Sigmoid colon (tissue), 7 donors: ENCODE measurements at places on chromosomes 4 and X. TPM values are rescaled to one million over a fixed set of nuclear protein-coding genes. Genes with fewer than 3 reads are reported as not detected.
A peak's percentile ranks its signal among the peaks of the same experiment; 100 is the strongest.

- peak; percentile 72 for DNase-seq
Measured at GRCh38 chr4:55397126-55397436, 1.3 kb downstream of the TMEM165 start.

The PRDM8 gene
- total RNA-seq: 14.3 TPM

DNA sequence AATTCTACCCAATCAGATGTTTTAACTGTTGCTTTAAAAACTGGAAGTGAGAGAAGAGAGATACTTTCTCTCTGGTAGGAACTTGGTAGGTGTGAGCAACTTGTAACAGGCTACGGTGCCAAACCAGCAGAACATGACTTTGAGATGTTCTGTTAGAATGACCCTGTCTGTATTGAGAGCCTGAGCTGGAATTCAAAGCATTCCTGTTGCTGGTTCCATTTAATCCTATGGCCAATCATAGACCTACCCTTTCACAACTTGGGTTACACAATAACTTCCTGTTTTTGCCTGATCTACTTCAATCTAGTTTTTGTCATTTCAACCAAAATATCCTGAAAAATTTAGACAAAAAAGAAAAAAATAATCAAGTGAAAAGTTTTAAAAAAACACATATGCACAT is 1.7 kb upstream of the PRRG1 start:
- no peak for DNase-seq

DNA sequence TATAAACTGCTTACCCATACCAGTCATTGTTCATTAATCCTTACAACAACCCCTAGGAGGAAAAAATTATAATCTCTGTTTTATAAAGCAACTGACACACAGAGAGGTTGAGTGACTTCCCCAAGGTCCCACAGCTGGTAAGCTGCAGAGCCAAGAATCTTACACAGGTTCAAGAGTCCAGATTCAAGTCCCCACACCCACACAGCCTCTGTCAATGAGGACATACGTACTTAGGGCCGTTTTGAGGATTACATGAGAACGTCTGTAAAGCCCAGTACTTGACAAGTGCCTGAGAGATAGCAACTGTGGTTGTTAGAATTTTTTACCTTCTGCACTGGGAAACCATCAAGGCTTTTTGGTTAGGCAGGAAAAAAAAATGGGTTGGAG is 556 bp upstream of the SLC25A43 start:
- no peak for DNase-seq

DNA sequence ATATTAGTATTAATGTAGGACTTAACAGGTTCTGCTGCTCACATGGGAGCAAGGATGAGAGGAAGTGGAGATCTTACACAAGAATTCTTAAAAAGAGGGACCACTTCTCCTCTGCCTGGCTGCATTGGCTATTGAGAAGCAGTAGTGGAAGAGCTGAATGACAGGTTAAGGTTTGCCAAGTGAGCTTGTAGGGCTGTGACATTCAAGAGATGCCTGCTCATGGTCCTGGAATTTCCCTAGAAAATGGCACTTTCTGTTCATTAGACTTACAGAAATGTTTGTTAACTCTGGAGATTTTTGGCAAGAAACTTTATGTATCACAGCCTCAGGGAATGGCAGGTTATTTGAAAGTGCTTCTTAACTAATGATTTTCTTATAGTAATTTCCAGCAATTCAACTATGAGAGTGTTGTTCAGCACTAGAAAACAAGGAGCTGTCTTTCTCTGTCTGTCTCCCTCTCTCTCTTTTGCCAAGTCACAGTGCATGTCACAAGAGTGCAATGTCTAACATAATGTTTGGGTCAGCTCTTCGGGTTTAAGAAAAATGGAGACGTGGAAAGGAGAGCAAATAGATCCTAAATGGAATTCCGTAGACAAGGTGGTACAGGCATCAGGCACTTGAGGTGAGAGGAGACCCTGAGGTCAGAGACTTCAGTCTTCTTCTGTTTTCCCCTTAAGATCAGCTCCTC is 8.3 kb upstream of the NAP1L5 start:
- DNase-seq: no peak

The GAGE12C gene
- total RNA-seq: not detected

DNA sequence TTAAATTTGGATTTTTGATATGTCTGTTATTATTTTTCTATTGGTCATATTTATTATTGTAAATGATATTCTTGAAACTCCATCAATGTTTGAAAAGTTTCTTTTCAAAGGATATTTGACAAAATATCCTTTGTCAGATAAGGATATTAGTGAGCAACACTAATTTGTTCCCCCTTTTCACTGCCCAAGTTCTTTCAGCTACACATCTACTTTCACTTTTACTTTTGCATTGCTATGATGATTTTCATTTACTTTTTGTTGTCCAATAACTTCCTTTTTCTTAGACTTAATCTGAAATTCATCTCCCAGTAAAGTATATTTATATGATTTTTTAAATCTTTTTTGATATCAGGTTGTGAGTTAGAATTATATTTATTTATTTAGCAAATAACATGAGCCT is 542.3 kb upstream of the ADGRL3 start:
- no peak for DNase-seq

GRCh38 chrX:9456250-9457074 is 8.4 kb upstream of the TBL1X start:
- no peak for DNase-seq

- DNase-seq: no peak
Measured at GRCh38 chr4:118740869-118741268, 55.7 kb downstream of the METTL14 start.

DNA sequence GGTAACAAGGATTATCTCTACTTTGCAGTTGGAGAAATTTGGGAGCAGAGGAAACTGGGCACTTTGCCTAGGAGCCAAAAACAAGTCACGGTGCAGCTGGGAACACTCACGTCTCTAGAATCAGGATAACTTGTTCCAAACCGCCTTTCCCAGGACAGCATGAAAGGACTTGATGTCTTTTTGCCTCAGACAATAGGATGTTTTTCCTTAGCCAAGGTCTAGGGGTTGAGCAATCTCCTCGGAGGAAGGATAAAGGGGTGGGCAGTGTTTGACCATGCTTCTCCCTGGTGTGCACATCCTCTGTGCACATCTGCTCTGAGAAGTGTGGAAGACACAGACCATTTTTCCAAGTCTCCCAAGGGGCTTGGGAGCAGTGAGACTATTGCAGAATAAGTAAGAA is 1.7 kb upstream of the SPARCL1 start:
- DNase-seq: peak; percentile 95

- no peak for DNase-seq
Measured at GRCh38 chr4:3322059-3322550, 29.3 kb downstream of the RGS12 start.

DNA sequence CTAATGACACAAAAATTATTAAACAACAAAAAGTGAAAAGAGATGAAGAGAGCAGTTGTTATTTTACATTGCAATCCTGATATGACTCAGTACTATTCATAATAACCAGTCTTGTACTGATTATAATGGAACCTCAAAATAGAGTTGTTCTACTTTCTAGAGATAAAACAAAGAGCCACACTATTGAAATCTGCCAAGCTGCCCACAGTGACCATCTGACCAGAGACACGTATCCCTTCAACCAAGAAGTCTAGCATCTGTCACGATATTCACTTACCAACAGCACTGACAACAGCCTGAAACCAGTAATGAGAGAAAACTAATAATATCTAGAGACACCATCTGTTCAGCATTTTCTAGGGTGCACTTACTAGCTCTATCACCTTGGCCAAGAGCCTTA is 466.7 kb downstream of the NKX6-1 start:
- no peak for DNase-seq

The TCEAL2 gene
- total RNA-seq: 31.1 TPM

The HEPH gene
- total RNA-seq: 84.2 TPM

The OCIAD1 gene
- total RNA-seq: 133 TPM

GRCh38 chrX:77415161-77415560 is 32.0 kb upstream of the FGF16 start:
- no peak for DNase-seq

GRCh38 chr4:1024882-1025545 is 13.6 kb downstream of the FGFRL1 start:
- no peak for DNase-seq

The GABRG1 gene
- under 0.01 TPM for total RNA-seq

DNA sequence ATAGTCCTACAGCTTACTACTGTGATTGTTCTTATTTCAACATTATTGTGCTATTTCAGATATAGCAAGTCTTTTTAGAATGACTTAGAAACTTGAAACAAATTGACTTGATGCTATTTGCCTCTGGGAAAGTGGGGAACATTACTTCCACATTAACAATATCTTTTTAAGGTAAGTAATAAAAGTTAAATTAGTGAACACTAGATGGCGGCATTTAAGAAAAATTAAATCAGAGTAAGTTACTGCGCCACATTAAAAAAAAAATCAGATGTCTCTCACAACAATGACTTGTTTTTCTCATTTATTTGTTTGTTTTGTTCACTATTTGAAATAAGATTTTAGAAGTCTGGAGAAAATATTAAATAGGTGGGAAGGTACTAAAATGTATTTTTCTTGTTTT is 1026.9 kb upstream of the SLIT2 start:
- DNase-seq: no peak

DNA sequence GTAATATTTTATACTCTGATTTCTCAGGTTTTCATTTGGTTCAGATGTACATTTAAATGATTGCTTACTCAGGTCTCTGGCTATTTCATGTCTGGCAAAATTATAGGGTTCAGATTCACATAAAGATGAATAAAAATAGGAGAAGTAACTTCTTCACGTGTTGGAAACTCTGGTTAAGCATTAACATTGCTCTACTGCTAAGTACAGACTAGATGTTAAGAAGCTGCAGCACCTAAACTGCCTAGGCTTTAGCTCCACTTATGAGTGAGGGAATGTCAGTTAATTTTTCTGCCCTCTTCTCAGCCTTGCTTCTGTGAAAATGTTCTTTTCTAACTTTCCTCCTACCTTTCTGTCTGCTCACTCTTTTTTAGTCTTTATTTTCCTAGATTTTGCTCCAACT is 361.2 kb downstream of the ARAP2 start:
- no peak for DNase-seq

- DNase-seq: no peak
Measured at GRCh38 chr4:177696438-177696966, 254.3 kb upstream of the AGA start.

DNA sequence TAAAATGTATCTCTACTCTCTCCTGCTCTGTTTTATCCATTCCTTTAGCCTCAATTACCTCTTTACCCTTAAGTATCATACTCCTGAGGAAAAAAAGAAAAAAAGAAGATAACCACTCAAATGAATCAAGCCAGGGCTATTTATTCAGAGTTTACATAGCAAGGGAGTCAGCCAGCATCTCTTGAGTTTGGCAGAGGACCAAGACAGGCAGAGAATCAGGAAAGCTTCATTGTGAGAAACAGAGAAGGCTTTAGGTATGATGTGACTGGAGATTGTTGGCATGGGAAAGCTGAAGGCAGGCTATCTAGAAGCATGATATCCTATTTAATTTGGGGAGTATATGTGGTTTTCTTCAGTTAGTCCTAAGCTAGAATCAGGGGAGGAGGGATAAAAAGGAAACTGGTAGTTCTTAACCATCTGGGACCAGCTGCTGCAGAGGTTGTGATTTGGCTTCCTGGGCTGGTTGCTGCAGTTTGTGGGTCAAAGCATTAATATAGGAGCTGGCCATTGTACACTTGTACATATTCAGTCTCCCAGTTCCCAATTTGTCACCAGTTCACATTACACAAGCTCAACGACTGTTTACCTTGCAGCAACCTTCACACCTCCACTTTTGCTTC is 11.2 kb downstream of the APELA start:
- no peak for DNase-seq

GRCh38 chrX:41722816-41723618 is 964 bp upstream of the GPR82 start:
- DNase-seq: no peak

GRCh38 chr4:110510955-110511544 is 35.1 kb downstream of the ENPEP start:
- DNase-seq: no peak

DNA sequence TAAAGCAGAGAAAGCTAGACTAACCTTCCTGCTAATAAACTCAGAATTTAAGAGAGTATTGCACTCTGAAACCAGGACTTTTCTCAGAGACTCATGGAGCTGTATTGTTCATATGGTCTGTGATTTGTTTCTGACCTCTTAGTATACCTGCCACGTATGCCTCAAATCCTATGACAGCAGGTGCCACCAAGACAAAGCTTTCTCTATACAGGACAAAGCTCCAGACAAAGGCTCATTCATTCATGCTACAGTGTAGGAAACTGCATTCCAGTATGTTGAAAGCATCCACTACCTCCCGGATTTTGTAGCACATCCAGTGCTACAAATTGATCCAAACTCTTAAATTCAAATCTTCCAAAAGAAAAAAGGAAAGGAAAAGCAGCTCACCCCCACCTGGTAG is 178.3 kb downstream of the CHIC2 start:
- no peak for DNase-seq

DNA sequence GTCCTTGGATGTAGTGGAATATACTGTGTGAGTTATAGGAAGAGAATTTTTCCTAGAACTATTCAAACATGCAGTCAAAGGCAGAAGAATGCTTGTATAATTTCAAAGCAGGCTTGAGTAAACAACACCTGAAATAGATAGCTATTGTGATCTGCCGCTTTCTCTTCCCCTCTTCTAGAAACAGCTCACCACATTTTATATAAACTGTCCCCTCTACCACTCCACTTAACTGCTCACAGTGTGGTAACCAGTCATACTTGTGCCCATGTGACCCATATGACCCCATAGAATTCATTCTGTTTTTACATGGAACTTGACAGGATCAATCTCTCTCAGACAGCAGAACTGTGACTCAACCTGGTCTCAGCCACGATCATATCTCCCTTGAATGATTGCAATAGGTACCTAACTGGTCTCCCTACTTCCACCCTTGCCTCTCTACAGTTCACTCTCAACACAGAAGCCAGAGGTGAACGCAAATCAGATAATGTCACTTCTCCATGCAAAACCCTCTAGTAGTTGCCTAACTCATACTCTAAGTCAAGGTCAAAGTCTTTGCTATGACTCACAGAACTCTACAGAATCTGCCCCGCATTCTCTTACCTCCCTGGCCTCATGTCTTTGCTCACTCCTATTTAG is 85.6 kb upstream of the EFHC2 start:
- DNase-seq: no peak

The NWD2 gene
- 0.71 TPM for total RNA-seq

DNA sequence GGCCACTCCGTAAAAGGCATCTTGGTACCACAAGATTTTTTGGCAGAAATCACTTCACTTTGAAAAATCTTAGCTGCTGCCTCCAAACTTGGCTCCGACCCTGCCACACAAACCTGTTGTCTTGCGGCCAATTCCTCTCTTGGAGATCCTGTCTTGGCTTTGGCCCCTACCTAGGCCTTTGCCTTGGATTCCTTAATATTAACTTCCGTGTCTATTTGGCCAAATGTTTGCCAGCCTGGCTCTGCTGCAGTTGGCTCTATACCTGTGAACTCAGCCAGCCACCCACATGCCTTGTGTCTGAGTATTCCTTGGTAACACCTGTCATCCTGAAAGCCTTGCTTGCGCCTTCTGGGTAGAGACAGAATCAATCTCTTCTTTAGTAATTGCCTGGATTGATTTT is 12.5 kb downstream of the GRXCR1 start:
- no peak for DNase-seq
